ENCODE measurements at places on chromosomes 5 and 9. TPM values are rescaled to one million over a fixed set of nuclear protein-coding genes. Genes with fewer than 3 reads are reported as not detected.
A peak's percentile ranks its signal among the peaks of the same experiment; 100 is the strongest.

- DNase-seq, result no peak
These were observed 44.0 kb upstream of the AKNA start for GRCh38 chr9:114431770-114432169.

- no peak for DNase-seq
These were observed 31.8 kb downstream of the PRELID2 start for GRCh38 chr5:145803112-145804004.

DNA sequence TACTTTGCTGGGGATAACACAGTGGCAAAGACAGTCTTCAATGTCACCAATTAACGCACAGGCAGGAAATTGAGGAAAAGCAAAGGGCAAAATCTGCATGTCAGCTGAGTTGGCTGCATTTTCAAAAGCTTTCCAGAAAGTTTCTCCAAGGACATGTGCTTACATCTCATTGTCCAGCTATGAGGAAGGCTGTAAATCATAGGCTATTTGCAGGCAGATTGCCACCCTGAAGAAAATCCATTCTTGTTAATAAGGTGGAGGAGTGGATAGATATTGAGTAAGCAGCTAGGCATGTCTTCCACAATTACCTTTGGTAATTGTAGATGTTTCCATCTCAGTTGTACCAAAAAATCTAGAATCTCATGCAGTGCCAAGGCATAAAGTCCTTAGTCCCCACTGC lies 278.0 kb upstream of the NUDT12 start:
- no peak for DNase-seq

DNA sequence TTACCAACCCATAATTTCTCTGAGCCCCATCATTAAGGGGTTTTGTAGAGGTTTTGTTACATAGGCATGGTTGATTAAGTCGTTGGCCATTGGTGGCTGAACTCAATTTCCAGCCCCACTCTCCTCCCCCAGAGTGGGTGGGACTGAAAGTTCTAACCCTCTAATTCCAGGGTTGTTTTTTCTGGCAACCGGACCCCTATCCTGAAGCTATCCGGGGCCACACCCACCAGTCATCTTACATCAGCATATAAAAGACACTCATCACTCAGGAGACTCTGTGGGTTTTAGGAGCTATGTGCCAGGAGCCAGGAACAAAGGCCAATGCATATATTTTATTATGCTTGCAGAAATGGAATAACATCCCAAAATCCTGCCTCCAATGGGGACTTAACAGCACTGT lies 186.0 kb downstream of the NXNL2 start:
- no peak for DNase-seq

DNA sequence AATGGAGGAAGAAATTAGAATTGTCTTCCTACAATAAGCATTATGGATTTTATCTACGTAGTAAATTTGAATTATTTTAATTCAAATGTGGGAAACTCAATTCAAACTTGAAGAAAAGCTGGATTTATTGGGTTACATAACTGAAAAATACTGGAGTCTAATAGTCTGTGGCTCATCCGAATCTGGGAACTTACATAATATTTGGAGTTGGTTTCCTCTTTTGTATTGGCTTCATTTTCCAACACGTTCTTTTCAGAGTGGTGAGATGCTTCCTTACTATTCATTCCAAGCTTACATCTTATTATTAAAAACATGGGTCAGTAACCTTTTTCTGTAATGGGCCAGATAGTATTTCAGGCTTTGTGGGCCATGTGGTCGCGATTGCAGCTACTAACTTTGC lies 164.8 kb downstream of the ARHGAP26 start:
- no peak for DNase-seq

DNA sequence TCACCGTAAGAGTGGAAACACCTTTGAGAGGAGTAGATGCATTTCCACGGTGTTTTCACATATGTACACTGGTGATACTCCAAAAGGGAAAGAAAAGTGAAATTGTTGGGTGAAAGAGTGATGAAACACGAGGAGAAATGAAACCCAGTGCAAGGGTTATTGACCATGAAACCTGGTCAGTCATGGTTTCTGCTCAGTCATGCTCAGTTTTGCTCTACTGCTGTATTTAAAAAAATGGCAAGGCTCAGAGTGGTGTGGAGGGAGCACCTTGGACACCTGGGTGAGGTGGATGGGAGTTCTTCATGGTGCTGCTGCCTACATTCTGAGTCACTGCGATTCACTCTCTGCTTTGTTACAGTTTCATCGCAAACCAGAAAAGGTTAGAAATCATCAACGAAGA lies 32.3 kb downstream of the NTRK2 start:
- no peak for DNase-seq

DNA sequence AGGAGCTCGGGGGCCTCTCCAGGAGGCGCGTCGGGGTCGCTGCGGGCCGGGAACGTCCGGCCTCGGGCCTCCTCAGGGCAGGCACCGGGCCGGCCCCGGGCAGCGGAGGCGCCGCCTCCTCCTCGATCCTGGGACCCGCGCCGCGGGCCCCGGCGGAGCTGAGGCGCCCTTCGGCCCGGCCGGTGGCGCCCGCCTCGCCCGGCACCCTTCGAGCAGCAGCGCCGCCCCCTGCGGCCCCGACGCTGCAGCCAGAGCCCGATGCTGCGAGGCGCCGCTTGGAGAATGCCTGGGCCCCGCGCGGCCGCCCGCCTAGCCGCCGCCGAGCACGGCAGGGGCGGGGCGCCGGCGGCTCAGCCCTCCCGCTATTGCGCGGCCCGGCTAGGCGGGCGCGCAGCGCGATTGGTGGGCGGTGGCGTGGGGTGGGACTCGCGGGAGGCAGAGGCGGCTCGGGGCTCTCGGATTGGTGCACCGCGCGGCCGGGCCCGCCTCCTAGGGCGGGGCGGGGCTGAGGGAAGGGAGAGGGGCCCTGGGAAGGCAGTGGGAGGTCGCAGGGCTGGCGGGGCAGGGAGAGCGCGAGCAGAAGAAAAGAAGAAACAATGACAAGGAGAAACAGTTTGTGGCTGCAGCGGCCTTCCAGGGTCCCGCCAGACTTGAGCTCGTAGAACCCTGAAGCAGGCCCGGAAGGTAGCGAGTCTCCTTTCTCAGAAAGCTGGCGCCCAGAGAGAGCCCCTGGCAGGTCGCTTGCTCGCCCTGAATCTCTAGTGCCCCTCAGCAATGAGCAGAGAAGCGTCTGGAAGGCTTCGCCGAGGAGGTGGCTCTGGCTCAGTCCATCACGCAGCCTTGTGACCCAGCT lies at the start of gene EEIG1:
Gene EEIG1 (minus strand): TSS at position 284 of the 853 bp plus-strand sequence. CDS start 852 bp downstream, outside the sequence.
- DNase-seq, result peak; percentile 61

DNA sequence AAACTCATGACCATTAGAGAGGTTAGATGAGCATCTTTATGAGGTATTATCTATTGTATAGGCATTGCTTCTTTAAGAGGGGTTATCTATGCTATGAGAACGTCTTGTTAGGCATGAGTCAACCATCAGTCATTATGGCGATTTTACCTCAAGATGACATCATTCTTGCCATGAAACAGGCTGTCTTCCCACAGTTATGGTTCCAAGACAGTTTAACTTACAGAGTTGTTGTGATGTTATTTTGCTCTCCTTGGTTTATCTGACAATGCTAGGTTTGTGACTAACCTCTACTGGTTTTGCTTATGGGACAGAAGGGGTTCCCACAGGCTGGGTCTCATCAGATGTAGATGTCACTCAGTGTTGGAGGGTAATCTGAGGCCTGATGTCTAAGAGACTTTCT lies 1864.7 kb upstream of the ACO1 start:
- DNase-seq, result no peak

DNA sequence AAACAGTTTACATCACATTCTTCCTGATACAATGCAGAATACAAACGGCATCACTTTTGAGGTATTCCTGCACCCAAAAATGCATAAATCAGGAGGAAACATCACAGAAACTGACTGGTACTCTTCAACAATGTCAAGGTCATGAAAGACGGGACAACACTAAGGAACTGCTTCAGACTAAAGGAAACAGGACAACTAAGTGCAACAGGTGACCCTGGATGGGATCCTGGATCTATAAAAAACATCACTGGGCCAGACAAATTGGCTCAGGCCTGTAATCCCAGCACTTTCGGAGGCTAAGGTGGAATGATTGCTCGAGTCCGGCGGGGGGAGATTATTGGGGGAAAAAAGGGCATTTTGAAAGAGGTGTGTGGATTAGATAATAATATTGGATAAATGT lies 22.6 kb downstream of the BTNL9 start:
- DNase-seq, result no peak

DNA sequence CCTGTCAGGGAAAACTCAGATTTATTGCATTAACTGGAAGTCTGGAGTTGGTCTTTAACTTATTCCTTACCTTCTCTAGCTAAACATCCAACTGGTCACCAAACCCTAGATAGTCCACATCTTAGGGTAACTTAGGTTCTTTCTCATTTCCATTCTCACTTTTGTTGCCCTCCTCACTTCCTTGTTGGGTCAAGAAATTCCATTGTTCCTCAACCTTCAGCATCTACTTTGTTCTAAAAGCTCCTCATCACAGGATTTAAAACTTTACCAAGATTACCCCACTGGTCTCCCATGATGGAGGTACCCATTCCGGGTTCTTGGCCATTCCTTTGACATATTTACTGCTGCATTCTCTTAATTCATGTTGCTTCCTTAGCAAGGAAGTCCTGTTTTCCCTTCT lies 32.1 kb downstream of the PTTG1 start:
- no peak for DNase-seq

DNA sequence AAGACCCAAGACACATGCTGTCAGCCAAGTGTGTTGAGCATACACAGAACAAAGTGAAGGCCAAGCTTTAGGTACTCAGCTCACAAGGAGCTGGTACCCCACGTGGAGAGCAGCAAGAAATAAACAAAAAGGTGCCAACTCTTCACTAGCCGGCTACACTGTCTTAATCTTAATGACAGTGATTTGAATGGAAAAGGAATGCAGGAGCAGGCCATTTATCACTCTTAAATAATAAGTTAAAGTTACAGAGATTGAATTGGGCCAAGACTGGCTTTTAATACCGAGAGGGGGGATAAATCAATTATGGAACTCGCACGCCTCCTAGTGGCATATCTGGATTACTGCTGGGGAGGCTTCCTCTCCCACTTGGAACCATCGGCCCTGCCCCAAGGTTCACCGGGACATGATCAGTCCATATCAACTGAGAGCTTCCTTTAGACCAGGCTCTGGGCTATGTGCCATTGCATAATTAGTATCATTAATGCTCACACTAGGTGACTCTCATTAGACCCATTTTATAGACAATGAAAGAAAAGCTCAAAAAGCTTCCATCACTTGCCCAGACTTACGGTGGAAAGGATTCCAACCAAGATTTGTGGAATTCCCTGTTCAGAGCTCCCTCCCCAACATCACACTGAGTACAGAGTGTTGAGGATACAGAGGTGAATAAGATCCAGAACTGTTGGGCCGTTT lies 94.0 kb downstream of the ACTL7B start:
- peak; percentile 33 for DNase-seq

DNA sequence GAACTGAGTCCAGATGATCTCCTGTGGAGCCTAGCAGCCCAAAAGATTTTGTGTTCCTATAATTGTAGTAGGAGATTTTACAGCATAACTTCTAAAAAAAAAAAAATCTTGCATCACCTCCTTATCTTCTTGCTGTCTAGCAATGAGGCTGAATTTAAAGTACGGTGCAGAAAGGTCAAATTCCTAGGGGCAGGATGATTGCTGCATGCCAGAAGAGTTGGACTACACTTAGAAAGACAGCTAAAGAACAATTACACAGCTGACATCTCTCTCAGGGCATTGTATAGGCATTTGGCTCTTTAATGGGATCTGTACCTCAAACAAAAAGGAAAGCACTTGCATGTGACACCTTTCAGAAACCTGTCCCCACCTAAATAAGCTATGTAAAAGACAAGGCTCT lies 443.2 kb downstream of the HCN1 start:
- DNase-seq, result no peak

GRCh38 chr5:125032286-125032685 lies 285.8 kb upstream of the ZNF608 start:
- DNase-seq, result no peak

DNA sequence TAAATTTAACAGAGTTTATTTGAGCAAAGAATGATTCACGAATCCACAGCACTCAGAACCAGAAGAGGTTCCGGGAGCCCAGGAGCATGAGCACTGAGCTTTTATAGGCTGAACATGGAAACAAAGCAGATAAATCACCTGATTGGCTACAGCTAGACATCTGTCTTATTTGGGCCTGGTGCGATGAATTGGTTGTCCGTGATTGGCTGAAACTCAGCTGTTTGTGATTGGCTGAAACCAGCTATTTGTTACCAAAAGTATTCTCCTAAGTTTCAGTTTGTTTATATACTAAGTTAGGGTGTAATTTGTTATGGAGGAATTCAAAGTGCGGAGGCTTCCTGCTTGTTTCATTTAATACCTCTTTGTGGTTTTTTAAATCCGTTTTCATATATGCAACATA lies 15.8 kb upstream of the LCP2 start:
- DNase-seq, result no peak

DNA sequence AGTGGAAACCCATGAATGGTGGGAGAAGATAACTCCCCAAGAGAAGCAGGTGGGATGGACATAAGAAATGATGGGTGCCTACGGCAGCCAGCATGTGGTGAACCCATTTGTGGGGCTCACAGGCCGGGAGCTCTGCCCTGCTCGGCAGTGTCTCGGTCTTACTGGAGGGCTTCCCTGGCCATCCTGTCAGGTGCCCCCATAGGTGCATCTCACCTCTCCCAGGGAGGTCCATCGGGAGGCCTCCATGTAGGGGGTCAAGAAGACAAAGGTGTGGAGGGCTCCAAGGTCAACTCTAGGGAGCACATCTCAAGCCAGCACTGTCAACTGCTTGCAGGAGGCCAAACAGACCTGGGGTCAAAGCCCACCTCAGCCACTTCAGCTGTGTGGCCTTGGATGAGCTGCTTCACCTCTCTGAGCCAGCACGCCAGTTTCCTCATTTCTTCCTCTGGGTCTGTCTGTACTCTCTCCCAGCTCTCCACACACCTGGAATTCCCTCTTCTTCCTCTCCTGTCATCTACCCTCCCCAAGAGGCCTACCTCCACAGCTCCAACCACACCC lies 10.5 kb upstream of the ADGRD2 start:
- no peak for DNase-seq

DNA sequence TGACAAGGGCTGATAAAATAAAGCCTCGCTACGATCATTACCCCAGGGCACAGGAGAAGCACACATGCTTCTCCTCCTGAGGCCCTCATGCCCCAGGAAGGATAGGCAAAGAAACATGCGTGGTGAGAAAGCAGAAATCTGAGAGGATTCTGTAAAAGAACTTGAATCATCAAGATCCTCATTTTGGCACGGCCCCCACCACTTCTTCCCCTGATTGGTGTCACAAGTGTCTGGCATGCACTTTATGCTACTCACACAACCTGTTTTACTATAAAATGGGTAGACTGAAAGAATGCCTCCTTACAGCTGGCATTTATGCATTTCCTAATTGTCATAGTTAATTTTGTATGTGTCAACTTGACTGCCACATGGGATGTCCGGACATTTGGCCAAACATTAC lies 32.1 kb downstream of the PCA3 start:
- no peak for DNase-seq

ZNF300 gene
- 0.05 TPM for total RNA-seq

CBY3 gene
- not detected for total RNA-seq

SCGB3A2 gene
- not detected for total RNA-seq

STOM gene
- 22.4 TPM for total RNA-seq

CAPSL gene
- not detected for total RNA-seq

WNT8A gene
- total RNA-seq, result not detected

Data from HCT116 (cell line).